ENCODE measurements at places on chromosomes 5 and 9.

- no peak for DNase-seq
Observed at GRCh38 chr9:35308316-35308715, 146.5 kb downstream of the UNC13B start.

DNA sequence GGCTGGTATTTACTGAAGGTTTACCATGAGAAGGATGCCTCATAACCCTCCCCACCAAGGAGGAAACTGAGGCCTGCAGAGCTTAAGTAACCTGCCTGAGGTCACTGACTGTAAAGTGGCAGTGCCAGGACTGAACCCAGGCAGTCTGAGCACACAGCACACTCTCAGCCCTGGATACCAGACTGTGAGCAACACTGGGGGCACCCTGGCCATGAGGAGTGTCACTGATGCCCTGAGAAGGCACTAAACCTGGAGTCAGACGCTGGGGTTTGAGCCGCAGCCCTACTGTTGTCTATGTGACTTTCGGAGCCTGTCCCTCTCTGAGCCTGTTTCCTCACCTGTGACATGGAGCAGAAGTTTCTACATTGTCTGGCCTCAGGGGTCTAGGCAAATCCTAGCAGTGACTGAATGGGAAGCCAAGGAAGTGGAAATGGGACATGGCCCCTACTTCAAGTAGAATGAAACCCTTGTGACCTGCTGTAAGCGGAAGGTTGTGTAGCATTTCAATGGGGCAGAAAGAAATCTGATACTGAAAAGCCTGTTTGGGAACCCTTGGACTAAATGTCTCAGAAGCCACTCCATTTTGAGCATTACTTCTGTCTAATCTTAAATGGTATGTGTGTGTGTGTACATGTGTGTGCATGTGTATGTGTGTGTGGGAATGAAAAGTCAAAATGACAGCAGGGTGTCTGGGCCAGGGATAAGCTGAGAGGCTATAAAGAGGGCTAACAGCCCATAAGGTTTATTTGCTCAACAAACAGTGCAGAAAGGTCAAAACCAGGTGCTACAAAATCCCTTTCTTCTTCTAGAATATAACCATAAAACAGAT is 36.0 kb downstream of the B4GALT1 start:
- no peak for DNase-seq

DNA sequence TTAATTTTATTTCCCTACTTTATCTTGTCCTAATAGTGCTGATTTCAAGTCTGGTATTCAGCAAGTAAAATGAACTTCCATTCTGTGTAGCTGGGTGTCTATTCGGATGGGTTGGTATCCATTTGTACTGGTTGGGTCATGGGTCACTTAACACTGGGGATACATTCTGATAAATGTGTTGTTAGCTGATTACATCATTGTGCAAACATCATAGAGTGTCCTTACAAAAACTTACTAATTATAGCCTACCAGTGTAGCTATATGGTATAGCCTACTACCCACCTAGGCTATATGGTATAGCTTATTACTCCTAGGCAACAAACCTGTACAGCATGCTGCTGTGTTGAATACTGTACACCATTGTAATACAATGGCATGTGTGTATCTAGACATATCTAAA is 1373.7 kb upstream of the DMAC1 start:
- DNase-seq: no peak

DNA sequence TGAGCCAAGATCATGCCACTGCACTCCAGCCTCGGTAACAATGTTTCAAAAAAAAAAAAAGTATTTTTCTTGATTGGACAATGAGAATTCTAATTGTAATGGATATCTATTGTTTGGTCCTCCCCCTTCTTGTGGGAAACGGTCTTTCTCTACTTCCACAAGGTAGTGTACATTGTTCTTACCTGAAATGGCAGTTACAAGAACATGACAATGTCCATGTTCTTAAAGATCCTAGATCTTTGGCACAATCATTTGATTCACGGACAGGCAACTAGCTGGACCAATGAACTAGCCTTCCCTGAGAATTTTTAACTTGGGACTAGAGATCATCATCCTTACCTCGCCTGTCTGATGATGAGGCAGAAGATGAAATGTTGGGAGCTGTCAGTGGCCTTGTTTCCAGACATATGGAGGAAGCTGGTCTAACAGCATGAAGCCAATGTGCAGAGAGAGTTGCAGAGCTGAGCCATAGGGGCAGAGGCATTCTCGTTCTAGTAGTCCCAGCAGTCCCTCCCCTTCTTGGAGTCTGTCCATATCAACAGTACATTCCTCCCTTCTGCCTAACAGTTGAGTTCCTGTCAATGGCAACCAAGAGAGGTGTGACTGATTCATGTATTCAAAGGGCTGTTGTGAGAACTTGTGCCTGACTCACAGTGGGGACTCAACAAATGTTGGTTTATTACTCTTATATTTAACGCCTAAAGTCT is 2.1 kb upstream of the MARCHF6 start:
- DNase-seq: peak; percentile 57

DNA sequence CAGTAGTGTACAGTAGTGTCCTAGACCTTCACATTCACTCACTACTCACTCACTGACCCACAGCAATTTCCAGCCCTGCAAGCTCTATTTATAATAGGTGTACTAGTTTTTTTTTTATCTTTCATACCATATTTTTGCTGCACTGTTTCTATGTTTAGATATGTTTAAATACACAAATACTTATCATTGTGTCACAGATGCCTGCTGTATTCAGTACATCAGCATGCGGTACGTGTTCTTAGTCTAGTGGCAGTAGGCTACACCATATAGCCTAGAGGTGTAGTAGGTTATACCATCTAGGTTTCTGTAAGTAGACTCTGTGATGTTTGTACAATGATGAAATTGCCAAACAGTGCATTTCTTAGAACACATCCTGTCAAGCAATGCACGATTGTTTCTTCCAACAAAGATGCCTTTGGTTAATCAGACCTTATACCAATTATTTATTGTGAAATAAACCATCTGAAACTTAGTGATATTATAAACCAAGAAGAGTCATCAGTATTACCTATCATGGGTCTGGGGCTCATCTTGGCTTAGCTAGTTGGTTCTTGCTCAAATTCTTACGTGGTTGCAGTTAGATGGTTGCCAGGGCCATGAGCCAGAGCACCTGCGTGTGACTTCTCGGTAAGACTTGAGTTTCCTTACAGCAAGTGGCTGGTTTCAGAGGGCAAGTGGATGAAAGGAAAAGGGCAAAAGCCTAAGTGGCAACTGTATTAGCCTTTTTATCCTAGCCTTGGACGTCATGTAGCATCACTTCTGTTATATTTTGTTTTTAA is 41.1 kb downstream of the ERBIN start:
- peak; percentile 35 for DNase-seq

DNA sequence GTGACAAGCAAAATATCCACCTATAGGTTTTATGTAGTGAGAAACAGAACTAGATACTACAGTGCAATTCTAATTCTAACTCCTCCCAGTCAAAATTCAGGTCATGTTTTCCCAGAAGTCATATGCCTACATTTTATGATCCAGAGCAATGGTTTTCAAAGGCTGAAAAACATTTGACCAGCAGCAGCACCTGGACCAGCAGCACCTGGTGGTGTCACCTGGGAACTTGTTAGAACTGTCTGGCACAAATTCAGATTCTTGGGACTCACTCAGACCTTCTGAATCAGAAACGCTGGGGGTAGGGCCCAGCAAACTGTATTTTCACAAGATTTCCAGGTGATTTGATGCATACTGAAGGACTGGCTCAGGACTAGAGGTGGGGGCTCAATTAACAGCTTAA is 367.7 kb upstream of the RFX3 start:
- DNase-seq: no peak

DNA sequence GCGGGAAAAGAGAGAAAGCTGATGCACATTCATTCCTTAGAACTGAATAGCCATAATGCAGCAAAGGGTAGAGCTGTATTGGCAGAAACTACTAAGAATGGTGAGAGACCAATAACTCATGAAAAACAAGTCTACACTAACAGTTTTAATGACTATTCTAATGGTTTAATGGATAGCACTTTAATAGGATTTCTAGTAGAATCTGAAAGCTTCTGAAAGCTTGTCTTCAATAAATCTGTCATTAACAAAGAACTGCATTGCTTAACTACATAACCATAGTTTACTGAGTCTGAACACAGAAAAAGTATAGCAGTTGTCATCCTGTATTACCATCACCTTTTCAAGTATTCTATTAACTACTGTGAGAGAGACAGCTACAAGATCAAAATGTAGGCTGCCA is 617.8 kb upstream of the DMAC1 start:
- no peak for DNase-seq

- DNase-seq: peak; percentile 17
Observed at GRCh38 chr5:113255105-113255504, 179.7 kb downstream of the TSSK1B start.

GRCh38 chr9:130143279-130143893 is 28.8 kb upstream of the NCS1 start:
- no peak for DNase-seq

DNA sequence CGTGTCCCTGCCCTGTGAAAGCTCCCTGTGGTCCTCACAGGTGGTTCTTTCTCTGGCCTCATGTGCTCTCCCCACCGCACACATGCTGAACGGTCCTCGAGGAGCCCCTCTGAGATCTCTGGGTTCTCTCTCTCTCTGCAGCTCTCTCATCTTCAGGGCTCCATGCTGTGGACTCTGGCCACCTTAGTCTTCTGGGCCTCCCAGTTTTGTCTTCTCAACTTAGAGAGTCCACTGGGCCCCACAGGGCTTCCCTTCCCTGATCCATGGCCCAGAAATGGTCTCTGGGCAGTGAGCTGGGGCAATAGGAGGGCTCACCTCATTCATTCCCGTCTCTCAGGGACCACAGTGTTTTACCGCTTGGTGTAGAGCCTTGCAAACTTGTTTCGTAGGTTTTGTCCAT is 26.4 kb downstream of the FGD3 start:
- no peak for DNase-seq

- DNase-seq: no peak
Observed at GRCh38 chr5:58440901-58441460, 18.9 kb downstream of the PLK2 start.

DNA sequence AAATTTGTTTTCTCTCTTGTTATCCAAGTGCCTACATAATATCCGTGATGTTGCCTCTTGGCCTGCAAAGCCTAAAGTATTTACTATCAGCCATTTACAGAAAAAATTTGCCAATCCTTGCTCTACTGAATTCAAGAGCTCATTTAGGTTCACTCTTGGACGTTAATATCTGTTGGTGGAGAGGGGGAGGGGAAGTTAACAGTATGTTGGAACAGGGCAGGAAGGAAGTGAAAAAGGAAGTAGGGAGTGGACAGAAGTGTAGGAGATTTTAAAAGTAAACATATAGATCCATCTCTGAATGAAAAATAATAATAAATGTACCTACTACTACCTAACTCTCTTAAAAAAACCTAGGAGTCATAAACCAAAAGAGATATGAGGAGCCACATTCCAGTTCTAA is 32.8 kb downstream of the ZNF608 start:
- no peak for DNase-seq

- DNase-seq: peak; percentile 3
Observed at GRCh38 chr5:167478188-167478587, 813.3 kb upstream of the WWC1 start.

GRCh38 chr9:126499005-126499910 is 114.5 kb upstream of the LMX1B start:
- peak; percentile 11 for DNase-seq

GRCh38 chr5:163189023-163189553 is 248.3 kb upstream of the CCNG1 start:
- DNase-seq: no peak

GRCh38 chr9:78856781-78857180 is 559.9 kb downstream of the PSAT1 start:
- no peak for DNase-seq

- DNase-seq: no peak
Observed at GRCh38 chr5:9523090-9523823, 22.6 kb downstream of the SEMA5A start.

DNA sequence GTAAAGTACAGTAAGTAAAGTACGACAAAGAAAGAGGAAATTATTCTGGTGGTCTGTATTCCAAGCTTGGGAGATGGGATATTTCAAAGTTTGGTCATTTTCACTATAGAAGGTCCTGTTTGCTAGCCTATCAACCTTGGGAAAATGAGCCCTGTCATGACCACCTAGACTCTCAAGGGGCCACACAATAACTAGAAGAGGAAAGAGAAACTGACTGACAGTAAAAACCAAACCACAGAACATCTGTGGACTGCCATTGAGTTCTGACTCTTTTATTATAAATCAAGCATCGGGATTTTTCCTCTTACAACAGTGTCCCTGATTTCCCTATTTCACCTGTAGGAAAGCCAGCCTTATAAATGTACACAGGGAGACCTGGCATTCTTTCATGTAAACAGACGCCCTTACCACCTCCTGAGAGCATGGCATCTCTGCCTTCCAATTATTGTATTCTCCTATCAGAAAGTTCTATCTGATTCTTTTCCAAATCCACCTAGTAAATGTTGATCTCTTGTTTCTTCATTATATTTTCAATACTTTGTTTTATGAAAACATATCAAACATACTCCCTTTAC is 80.0 kb downstream of the ZNF622 start:
- DNase-seq: no peak

GRCh38 chr9:14165376-14166035 is 148.4 kb downstream of the NFIB start:
- no peak for DNase-seq

- DNase-seq: peak; percentile 8
Observed at GRCh38 chr9:19969721-19970120, 180.9 kb upstream of the SLC24A2 start.

DNA sequence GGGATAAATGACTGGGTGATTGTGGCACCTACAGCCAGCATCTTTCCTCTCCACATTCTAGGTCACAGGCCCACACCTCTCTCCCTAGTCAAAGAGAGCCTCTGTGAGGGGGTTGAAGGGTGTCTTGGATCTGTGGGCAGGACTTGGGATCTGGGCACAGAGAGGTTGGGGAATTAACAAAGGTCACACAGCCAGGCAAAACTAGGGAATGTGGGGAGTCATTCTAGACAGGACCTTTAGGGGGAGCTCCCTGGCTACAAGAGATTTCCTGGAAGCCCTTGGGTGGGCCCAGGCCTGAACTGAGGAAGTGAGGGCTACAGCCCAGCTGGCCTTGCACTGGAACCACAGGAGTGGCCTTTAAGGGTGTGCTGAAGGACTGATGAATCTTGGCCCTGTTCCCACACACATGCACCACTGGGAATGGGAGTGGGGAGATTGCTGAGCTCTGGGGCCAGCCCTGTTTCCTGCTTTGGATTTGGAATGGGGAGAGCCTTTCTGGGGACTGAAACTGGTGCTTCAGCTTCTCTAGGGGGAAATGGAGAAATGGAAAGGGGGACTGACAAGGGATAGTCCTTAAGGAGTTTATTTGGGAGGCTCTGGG is 12.4 kb upstream of the CXXC5 start:
- DNase-seq: peak; percentile 98

DNA sequence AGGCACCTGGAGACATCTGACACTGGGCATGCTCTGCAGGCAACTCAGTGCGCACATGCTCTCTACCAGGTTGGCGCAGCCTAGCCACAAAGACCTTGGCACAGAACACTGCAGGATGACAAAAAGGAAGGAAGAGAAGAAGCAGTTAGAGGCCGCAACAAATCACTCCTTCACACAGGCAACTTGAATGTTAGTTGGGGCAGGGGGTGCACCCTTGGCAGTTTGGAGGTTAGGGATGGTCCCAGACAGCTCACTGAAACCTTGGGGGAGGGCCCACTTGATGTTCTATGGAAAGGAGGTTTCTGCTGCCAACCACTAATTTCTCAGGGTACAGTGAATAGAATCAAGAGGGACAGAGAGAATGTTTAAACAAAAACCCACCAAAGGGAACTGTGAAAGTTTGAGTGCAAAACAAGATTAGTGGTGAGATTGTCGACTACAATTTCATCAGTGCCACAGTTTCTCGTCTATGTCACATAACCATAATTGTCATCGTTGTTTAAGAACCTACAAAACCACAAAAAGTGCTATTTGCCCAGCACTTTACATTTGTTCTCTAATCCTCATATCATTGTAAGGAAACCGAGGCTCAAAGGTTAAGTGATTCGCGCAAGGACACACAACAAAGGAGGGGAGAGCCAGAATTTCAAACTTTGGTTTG is 48.7 kb downstream of the FBXW11 start:
- no peak for DNase-seq

Data from AG10803 (cell line).